ENCODE measurements at places on chromosomes 6 and 20.

GRCh38 chr6:142286088-142286409 is 15.8 kb upstream of the ADGRG6 start:
- DNase-seq = no peak

DNA sequence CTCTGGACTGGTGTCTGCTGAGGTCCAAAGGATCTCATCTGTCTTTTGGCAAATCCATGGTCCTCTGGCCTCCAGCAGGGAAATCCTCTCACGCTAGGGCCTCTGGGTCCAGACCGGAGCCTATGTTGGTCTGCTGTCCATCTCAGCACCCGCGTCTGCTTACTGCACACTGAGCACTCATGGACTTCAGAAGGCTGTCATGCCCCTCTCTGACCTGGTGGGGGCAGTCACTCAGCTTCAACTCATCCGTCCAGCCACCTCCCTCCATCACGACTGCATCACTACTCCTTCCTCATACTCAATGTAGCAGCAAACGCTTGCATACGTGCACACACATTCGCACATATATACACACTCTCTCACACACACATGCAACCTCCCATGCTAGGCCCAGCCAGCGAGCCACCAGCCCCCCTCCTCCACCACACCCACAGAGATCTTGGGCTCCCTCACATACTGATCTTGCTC is 33.3 kb downstream of the GABRR2 start:
- DNase-seq = peak; percentile 24

DNA sequence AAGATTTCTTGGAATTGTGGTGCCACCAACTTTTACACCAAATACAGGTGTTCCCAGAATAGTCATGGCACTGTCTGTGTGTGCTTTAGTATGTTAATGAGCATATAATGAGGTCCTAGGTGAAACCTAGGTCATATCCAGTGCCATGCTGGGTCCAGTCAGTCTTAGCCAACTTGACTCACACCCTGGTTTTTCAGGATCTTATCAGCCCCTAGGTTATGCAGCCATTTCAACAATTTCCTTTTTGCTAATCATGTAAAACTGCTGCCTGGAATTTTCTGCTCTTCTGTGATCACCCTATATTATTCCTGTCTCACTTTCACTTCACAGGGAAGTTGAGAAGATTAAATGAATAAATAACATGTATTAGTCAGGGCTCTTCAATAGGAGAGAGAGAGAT is 23.7 kb downstream of the SDHAF4 start:
- no peak for DNase-seq

- no peak for DNase-seq
Measured at GRCh38 chr6:100726666-100727065, 154.5 kb downstream of the ASCC3 start.

GRCh38 chr6:152068622-152069261 is 261.3 kb downstream of the ESR1 start:
- DNase-seq = no peak

Data from T-cell (primary cell).